Stimulated activated CD8-positive, alpha-beta memory T cell treated with anti-CD3 and anti-CD28 coated beads, Interleukin-2, amount 100 ng/mL, for 48 hours (primary cell): ENCODE measurements at places on chromosomes 13 and 19.

DNA sequence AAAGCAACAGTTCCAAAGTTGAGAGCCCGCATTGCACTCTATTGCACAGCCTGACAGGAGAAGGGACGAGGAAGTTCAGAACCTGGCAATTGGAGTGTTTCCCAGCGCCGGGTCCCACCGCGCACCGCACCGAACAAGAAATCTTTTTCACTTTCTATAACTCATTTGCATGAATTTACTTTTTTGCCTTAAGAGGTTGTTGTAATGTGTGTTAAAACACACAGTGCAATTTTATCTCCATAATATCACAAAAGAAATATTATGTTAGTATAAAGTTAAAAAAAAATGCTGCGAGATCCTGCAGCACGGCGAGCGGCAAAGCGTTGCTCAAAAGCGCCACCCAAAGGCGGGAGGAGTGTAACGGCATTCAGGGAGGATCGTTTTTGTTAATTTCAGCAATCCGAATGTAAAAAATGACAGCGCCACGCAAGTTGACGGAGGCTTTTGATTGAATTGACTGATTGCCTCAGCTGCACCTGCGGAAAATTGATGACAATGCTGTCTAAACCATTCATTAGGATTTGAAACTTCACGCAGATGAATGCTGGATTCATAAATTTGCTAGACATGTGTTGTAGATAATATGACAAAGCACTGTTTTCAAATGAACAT is 303.6 kb upstream of the ZNF507 start:
- peak; percentile 5 for DNase-seq

- DNase-seq: no peak
Measured at GRCh38 chr13:110327051-110327721, 20.1 kb downstream of the COL4A2 start.

GRCh38 chr13:20129076-20129475 is 31.8 kb downstream of the GJA3 start:
- DNase-seq: no peak

- no peak for DNase-seq
Measured at GRCh38 chr13:101727118-101727517, 274.6 kb downstream of the ITGBL1 start.

- DNase-seq: no peak
Measured at GRCh38 chr13:70812481-70812880, 704.2 kb upstream of the KLHL1 start.

- DNase-seq: no peak
Measured at GRCh38 chr13:73904625-73905024, 229.6 kb downstream of the KLF12 start.

DNA sequence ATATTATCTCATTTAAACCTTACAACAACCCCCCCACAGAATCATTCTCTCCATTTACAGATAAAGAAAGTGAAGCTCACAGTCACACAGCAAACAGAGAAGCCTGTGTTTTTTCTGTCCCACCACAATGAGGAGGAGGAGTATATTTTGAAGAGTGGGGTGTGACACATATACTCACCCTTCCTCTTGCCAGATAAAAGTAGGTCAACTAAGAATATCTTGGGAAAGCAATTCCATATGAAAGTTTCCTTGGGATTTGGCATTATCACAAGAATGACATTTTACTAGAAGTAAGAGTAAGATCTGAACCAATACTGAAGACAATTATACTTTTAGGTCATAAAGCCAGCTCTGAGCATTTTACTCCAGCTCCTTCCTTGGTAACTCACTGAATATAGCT is 287.5 kb upstream of the HTR2A start:
- DNase-seq: no peak

DNA sequence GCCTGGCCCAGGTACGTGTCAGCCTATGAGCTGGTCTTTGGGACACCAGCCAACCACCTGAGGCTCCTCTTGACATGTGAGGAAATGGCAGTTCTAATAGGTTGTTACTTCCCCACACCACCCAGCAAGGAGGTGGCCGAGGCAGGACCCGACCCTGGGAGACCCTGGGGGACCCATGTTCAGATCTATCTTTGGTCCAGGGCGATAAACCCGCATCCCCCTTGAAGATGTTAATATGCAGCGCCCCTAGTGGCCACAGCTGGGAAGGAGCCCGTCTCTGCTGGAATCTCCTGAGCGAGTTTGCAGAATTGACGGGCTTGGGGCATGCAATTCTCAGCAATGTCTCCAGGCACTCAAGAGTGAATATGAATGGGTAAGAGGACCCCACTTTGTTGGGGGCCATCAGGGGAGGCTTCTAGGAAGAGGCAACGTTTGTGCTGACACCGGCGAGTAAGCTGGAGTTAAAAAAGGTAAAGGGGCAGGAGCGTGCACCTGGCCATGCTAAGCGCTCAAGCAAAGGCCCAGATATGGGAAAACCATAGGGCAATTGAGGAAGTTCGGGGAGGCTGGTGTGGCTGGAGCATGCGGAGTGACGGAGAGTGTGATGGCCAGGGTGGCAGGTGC is 1.5 kb upstream of the MYO1F start:
- peak; percentile 78 for DNase-seq
